RWPE2 (cell line): ENCODE measurements at places on chromosomes 3 and 15.

GRCh38 chr3:56914646-56915045, 112.9 kb upstream of the ARHGEF3 start:
- no peaks in the 10 kb centered on the region for H3K4me1 ChIP-seq
- no peaks in the 10 kb centered on the region for H3K27me3 ChIP-seq
- no peak for DNase-seq
- H3K4me3 ChIP-seq: no peak overlapping the region
- no peak overlapping the region for H3K27ac ChIP-seq

GRCh38 chr3:189186101-189186500, 14.3 kb downstream of the TPRG1 start:
- H3K4me1 ChIP-seq: no peaks in the 10 kb centered on the region
- H3K27ac ChIP-seq: no peak overlapping the region
- H3K36me3 ChIP-seq: no peaks in the 10 kb centered on the region
- H3K4me3 ChIP-seq: no peak overlapping the region

DNA sequence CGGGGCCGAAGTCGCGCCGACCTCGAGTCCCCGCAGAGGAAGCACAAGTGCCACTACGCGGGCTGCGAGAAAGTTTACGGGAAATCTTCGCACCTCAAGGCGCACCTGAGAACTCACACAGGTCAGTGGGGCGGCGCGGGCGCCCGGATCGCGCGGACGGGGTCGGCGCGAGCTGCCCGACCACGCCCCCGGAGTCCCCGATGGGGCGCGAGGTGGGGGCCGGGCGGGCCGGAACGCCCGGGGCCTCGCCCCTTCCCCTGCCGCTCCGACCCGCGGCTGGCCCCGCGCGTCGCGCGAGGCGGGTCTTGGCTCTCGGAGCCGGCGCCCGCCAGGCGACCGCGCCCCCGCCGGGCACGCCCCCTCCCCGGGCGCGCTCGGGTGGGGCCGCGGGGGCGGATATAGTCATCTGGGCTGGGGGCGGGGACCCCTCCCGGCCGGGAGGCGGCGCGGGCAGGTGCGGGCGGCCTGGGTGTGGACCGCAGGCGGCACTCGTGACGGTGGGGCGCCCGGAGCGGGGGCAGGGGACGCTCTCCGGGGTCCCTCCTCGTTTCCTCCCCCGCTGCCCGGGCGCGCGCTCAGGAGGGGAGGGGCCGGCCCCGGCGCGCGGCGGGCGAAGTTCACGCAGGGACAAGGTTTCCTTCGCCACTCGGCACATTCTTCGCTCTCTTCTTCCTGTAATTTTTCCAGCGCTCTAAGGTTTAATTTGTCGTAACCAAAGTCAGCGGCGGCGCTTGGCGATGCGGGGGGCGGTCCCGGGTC, 1.2 kb downstream of the KLF13 start:
- DNase-seq: no peak
- H3K4me1 ChIP-seq: no peaks in the 10 kb centered on the region
- H3K4me3 ChIP-seq: peak overlapping the region; percentile 62
- H3K27ac ChIP-seq: peak overlapping the region; percentile 82
- H3K36me3 ChIP-seq: 0 out of 2 replicates have a peak, but pooled peaks cover 5% of the 10 kb centered on the region

GRCh38 chr3:127124120-127124519, 68.8 kb upstream of the PRR23E start:
- H3K36me3 ChIP-seq: no peaks in the 10 kb centered on the region
- no peaks in the 10 kb centered on the region for H3K27me3 ChIP-seq
- DNase-seq: no peak
- H3K4me3 ChIP-seq: no peak overlapping the region
- no peak overlapping the region for H3K27ac ChIP-seq
- H3K4me1 ChIP-seq: no peaks in the 10 kb centered on the region

- no peak overlapping the region for H3K27ac ChIP-seq
- peaks cover 76% of the 10 kb centered on the region for H3K36me3 ChIP-seq
- peaks cover 7% of the 10 kb centered on the region for H3K4me1 ChIP-seq
These were observed 53.0 kb downstream of the ATP2C1 start for GRCh38 chr3:130946882-130947281.

- H3K27ac ChIP-seq: no peak overlapping the region
- H3K4me3 ChIP-seq: no peak overlapping the region
- H3K27me3 ChIP-seq: no peaks in the 10 kb centered on the region
- H3K36me3 ChIP-seq: no peaks in the 10 kb centered on the region
- H3K4me1 ChIP-seq: no peaks in the 10 kb centered on the region
These were observed 22.0 kb upstream of the DOCK3 start for GRCh38 chr3:50652709-50653108.

- H3K27me3 ChIP-seq: no peaks in the 10 kb centered on the region
- peaks cover 23% of the 10 kb centered on the region for H3K36me3 ChIP-seq
- no peak overlapping the region for H3K27ac ChIP-seq
- DNase-seq: no peak
- H3K4me1 ChIP-seq: no peaks in the 10 kb centered on the region
These were observed 60.7 kb downstream of the GSK3B start for GRCh38 chr3:120033596-120033995.

GRCh38 chr15:85005746-85006145, 24.1 kb downstream of the PDE8A start:
- H3K27me3 ChIP-seq: no peaks in the 10 kb centered on the region
- no peaks in the 10 kb centered on the region for H3K36me3 ChIP-seq
- no peak overlapping the region for H3K27ac ChIP-seq
- DNase-seq: no peak
